Stimulated activated CD4-positive, alpha-beta T cell treated with anti-CD3 and anti-CD28 coated beads, Interleukin-4, amount 100 ng/mL, for 48 hours (primary cell): ENCODE measurements at places on chromosomes 16 and 17.

DNA sequence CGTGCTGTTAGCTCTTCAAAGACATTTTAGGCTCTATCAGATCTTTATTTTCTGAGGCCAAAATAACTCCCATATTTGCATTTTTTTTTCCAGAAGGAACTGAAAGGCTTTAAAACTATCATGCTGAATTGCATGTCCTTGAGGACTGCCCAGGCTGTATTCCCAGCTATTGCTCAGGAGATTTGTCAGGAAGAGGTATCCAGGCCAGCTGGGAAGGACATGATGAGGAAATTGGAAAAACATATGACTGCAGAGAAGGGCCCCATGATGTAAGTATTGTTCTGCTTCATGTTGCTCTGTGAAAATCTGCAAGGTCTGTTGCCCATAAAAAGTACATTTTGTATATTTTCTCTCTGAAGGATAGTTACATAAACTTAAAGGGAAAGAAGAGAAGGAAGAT is 5.7 kb downstream of the CDC6 start:
- no peak for DNase-seq

DNA sequence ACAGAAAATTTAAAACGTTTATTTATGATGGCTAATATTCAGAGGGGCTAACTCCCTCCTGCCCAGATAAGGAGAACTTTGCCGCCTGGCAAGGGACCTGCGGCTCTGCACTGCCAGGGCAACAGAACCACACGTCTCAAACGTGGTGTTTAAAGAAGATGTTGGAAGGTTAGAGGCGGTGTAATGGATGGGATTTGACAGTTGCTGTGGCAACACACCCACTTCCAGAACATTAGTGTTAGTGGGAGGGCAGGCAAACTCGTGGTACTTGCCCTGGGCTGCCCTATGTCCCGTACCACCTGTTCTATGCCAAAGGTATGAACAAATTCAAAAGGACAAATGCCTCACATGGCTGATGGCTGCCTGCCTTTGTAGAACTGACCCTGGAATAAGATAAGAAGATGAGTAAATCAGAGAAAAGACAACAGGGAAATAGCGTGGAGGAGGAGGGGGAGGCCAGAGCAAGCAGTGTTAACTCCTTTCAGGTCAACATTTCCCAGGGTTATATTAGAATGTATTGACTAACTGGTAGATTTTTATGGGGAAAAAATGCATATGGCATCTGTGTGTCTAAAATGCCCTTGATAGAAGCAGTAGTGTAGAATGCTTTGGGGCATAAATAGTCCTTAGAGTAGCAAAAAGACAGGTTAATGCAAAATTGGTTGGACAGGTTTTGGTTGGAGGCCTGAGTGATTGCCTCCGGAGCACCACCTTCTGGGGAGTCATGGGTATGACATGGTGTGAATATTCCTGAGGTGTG is 30.8 kb downstream of the HLF start:
- peak; percentile 33 for DNase-seq

DNA sequence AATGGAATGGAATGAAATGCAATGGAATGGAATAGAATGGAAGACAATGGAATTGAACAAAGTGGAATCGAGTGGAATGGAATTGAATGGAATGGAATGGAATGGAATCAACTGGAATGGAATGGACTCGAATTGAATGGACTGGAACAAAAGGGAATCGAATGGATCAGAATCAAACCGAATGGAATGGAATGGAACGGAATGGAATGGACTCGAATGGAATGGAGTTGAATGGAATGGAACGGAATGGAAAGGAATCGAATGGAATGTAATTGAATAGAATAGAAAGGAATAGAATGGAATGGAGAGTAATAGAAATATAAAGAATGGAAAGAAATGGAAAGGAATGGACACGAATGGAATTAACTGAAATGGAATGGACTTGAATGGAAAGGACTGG is 475.2 kb upstream of the WSB1 start:
- no peak for DNase-seq

DNA sequence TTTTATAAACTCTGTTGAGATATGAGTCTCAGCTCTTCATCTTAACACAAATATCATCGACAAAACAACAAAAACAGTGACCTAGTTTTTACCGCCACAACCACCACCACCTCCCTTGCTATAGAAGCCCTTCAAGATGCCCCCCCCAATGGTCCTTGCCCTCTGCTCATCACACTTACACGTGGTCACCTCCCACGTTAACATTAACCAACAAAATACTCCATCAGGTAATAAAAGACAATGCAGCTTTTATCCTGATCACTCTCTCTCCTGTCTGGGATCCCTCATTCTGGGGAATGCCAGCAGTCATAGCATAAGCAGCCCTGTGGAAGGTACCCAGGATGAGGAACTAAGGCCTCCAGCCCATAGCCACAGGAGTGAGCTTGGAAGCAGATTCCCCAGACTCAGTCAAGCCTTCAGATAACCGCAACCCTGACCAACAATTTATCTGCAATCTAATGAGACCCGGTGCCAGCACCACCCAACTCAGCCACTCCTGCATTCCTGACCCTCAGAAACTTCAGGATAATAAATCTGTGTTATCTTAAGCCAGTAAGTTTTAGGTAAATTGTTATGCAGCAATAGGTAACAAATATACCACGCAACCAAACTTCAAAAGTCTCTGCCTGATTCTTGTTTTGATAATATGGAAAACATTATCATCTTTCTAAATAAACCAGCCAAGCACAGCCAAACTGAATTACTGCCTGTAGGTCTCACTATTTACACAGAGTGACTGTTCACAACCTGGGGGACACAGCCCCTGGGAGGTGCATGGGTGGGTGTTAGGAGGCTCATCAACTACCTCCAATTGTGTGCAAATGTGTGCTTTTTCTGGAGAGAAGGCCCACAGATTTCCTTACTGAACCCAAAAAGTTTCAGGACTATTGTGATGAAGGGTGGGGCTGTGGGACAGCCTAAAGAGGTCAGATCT is 6.1 kb downstream of the PECAM1 start:
- DNase-seq: no peak

DNA sequence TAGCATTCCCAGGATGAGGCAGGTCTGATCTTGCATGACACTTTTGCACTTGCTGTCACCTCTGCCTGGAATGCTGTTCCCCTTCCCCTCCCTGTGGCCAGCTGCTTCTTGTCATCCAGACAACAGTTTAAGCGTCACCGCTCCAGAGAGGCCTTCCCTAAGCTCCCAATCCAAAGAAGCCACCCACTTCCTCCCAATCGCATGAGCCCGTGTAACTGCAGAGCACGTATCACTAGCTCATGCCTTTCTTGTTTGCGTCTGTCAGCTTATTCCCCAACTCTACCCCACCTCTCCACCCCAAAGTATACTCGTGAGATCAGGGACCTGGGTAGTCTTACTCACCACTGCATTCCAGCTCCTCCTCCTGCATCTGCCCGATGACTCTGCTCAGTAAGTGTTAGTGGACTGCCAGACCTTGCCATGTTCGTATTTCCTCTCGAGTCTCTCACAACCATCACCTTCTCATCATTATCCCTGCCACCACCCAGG is 92.8 kb downstream of the GAS7 start:
- no peak for DNase-seq

DNA sequence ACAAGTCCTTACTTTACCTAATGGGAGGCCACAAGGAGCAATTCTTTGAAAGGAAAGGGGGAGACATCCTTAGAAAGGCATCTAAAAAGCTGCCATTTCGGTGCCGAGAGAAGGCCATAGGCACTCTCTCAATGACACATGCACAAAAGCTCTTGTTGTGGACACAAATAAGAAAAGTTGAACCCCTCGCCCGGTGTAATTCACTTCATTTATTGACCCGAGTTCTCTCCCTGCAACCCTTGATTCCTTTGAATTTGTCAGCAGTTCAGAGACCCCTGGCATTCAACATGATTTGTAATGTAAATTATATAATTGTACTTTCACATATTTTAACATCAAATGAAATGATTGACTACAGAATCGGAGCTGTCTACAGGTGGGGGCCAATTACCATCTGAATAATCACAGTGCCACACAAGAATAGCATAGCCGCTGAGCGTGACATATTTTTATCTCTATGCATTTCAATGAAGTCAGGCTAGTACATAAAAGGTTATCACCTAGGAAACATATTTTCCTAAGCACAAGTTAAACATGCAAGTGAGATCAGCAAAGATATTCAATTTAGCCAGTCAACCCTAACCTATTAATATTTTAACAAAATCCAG is 66.7 kb downstream of the IRX6 start:
- no peak for DNase-seq

DNA sequence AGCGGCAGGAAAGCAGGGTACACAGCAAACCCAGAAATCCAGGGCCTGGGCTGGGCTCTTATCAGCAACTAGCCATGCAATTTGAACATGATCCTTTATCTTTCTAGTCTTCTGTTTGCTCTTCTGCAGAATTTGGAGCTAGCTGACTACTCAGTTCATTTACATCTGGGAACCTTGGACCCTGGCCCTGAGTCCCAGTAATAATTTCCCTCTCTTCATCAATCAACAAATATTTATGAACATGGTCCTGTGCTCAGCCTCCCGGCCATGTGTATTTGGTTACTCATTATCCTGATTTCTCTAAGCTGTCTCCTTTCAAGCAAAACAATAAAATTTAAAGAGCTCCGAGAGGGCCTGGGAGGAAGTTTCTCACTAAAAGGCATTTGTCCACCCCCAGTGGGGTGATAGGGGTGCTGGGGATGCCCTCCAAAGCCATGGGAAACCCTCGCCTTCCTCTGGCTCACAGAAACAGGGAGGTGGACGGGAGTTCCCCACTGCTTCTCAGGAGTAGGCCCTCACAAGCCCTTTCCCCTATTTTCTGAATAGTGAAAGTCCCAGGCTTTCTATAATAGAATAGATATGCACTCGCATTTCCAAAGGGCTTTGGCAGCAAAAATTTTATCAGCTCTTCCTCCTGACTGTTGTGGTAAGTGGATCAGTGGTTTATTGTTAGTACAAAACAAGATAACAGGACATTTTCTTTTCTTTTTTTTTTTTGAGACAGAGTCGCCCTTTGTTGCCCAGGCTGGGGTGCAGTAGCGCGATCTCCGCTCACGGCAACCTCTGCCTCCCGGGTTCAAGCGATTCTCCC is 6.9 kb upstream of the WDR59 start:
- no peak for DNase-seq
